Epithelial cell of esophagus (primary cell): ENCODE measurements at places on chromosomes 7 and 10.

DNA sequence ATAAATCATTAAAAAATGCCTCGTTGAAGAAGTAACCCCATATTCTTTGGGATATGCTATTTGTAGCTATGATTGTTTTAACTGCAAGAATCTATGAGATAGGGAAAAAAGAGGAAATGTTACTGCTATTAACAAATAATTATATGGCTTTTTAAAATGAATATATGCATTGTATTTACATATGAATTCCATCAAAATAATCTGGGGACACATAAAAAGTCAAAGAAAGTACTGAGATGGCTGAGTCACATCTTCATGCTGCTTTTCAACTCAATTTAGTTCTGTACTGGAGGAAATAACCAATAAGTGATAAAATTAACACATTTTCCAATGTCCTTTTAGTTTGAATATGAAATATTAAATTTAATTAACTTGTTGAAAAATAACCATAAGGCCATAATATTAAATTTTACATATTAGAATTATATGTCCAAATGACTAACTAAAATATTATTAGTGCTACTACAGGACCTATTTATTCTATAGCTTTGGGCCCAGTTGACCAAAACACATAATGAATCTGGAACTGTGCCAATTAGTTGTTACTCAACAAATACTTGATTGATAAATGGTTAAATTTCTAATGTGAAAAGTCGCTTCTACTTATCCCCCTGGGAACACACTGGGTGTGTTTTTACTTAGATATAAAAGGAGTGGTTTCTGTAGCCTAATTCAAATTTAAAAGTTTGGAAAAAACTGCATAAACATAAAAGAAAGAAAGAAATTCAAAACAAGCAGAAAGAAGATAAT is 214.6 kb upstream of the PFKP start:
- no peak for DNase-seq

DNA sequence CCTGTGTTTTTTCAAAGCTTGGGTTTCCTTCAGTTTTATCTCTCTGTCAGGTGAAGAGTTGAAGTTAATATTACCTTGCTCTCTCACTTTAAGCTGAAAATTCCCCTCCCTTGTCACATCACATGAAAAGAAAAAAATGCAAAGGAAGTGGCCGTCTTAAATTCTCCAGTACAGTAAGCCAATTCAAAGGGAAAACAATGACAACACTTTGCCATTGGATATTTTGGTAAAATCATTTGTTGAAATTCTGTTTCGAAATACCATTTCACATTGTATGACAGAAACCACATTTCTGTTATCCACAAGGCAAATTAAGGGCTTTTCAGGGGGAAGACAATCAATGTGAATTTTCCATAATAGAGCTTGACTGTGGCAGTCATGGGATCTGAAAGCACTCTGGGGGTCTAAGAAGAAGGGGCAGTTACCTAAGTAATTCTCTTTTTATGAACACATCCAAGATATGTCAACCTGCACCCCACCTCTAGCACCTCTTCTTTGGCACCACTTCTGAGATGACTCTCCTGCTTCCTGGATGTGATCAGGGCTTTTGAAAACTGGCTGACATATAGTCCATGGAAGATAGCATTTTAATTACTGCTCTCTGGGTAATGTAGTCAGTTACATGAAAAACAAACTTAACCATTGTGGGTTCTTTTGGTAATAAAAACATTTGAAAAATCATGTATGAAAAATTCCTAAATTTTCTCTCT is 63.8 kb downstream of the ENTPD1 start:
- no peak for DNase-seq

GRCh38 chr10:122526892-122527291 is 33.7 kb upstream of the DMBT1 start:
- no peak for DNase-seq

DNA sequence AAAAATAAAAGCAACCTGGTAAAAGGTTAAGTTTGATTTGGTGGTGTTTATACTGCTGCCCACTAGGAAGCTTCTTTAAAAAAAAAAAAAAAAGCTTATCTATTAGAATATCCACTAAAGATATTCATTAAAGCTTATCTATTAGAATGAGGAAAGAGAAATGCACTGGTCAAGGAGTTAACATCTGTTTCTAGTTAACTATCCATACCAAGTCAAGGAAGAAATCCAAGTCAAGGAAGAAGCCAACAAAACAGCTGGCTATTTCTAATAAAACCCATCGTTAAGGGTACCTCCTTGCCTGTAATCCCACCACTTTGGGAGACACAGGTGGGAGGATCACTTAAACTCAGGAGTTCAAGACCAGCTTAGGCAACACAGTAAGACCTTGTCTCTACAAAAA is 82.6 kb downstream of the JMJD1C start:
- no peak for DNase-seq

GRCh38 chr7:23273141-23273599 is 26.0 kb upstream of the MALSU1 start:
- peak; percentile 96 for DNase-seq

DNA sequence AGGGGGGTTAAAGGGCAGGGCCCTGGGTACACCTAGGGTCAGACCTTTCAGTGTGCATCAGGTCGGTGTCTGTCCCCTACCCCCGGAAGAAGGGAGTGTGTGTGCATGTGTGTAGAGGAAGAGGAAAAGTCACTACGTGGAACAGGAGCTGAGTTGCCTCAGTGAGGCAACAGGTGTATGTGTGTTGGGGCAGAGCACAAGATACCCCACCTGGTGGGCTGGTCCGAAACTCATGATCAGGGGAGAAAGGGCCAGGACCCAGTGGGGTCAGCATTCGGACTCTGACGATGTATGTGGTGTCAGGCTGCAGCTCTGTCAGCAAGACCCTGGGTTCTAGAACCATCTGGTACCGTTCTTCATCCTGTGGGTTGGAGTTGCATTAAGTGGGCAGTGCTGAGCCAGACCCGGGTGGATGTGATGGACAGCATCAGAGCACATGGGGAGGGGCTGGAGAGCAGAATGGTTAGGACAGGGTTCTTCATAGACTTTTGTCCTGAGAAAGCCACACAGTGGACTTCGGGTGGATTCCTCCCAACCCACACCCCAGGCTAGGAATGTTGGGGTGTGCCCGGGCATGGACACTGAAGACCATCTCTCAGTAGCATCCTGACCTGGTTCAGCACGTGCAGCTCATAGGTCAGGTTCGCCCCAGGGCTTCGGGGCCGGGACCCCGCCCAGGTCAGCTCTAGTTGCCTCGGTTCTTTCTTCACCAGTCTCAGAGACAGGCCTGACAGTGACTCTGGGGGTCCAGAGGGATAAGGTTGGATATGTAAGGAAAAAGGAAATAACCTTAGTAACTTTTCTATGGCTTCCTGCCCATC is 10.7 kb downstream of the EPHA1 start:
- DNase-seq: no peak

- peak; percentile 76 for DNase-seq
These were observed 27.7 kb upstream of the PRKCQ start for GRCh38 chr10:6607778-6608177.

DNA sequence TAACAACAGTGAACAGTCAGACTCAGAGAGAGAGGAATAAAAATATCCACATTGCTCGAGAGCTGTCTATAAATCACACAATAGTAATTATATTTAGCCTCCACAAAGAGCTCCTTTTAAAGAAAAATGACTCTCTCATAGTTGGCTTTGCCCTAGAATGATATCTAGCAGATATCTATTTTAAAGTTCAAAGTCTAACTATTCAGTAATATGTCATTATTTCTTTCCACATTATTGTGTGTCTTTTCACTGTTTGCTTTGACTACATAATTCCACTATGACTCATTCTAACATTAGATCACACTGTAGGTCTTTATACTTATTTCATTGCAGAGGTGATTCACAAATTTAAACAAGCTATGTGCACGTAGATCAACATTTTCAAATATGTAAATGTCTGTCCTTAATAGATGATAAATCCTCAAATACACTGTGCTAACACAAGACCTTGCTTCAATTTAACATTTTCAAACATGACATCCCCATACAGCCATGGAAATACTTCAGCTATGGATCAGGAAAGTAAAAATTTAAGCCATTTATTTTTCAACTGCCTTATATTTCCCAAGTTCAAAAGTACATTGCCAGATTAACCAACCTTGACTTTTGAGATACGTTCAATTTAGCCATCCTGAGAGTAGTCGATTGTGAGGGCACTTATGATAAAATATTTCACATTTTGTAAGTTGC is 99.9 kb upstream of the AKR1E2 start:
- peak; percentile 88 for DNase-seq
